Stimulated activated CD8-positive, alpha-beta memory T cell treated with anti-CD3 and anti-CD28 coated beads, Interleukin-15, amount 100 ng/mL, for 48 hours (primary cell): ENCODE measurements at places on chromosomes 2 and 18.

DNA sequence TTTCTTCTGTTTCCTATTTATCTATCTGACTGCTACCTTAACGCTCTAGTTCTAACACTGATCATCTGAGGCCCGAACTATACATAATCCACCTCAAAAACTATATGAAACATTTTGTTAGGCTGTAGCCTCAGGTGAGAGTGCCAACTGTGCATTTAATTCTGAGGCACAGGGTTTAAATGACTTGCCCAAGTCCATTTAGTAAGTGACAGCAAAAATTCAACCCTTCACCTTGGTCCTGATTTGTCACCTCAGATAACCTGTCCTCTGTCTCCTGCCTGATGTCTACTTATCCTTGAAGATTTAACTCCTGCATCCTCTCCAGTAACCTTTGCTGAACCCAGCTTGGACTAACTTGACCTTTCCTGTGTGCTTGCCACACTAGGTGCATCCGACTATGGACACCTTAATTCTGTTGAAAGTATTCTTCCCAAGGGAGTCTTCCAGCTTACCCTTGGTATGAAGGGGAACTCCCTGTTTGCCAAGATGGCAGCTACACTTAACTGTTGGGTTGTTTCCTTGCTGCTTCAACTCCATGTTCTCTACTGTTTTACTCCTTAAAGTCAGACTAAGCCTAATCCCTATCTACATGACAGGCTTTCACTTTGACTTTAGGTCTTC, 23.5 kb downstream of the CD302 start:
- no peak for DNase-seq

DNA sequence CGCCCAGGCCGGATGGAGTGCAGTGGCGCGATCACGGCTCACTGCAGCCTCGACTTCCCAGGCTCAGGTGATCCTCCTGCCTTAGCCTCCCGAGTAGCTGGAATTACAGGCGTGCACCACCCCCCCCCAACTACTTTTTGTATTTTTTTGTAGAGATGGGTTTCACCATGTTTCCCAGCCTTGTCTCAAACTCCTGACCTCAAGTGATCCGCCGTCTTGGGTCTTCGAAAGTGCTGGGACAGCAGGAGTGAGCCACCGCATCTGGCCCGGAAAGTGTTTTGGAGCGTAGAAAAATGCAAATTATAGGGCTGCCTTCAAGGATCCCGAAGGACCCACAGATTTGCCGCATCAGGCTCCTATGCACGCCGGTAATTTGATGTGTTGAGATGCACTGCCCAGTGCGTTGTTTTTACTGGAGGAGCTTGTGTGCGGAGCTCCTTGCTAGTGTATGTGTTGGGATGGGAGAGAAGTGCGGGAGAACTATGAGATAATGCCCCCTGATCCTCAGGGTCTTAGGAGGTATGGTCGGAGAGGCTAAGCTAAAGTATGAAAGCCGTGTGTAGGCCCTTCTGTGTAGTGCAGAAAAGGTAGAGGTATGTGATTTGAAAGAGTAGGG, 1.2 kb upstream of the CLASP1 start:
- DNase-seq: no peak

GRCh38 chr2:231920366-231920765, 5.8 kb downstream of the NPPC start:
- DNase-seq: no peak

DNA sequence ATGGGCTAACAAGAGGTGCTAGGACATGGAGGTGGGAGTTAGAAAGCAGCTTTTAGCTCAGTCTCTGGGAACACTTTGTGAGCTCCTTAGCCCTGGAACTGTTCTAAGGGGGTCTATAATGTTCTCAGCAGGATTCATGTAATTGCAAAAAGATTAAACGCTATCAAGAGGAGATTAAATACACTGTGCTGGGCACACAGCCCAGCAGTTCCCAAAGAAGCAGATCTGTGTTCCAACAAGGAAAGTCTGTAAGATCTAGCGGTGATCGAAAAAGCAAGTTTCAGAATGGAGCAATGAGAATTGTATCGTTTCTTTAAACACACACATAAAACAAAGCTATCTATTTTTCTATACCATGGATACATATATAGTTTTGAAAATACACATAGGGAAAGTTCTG, 2.4 kb upstream of the ARID5A start:
- no peak for DNase-seq

DNA sequence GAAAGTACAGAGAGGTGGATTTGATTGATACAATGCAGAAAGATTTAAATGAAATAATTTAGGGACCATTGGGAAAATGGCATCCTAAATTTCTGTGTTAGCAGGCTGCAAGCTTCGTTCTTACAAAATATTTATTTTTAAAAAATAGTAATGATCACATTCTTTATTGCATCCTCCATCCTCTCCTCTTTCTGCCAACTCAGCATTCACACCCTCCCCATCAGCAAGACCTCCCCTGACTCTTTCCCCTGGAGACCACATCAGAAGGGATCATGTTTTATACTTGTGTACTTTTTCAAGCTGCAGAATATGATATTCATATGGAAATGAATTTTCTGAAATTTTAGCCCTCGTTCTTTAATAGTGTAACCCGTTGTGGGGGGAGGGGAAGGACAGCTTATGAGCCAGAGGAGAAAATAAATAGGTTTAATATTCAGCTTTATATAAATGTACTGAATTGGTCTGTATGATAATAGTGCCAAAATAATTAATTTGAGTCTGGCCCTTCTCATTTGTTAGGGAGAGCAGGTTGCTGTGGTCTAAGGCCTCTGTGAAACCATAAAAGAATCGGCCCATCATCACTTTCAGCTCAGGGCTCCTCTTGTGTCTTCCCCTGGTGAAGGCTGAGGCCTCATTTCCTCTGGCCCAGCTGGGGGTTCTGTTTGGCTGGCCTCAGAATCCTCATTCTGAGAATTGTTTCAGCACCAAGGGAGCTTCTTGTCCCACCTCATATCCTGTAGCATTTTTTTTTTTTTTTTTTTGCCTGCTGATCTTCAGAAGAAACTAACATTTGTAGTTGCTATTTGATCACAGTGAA, 330.8 kb downstream of the TXNL1 start:
- no peak for DNase-seq

DNA sequence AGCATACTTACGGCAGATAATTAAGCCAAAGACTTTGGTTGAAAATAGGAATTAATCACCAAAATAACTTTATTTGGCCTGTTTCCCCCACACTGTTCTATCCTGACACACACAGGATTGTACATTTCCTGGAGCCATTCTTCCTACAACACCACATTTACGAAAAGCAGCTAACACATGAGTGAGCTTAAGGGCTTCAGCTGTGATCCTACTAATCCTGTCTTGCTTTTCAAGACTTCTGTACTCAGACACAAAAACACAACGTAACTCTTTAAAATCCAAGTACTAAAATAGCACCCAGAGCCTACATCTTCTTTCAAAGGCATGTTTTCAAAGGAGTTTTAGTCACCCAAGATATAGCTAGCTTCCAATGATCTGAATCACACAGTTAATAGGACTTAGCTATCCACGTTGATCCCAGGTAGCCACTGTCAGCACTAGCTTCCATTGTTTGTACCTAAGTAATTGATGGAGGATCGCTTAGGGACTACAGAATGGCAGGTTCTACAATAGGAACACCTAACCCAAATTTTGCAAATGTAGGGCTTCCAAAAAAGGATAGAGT, 42.8 kb upstream of the TTC39C start:
- no peak for DNase-seq

GRCh38 chr2:174365571-174365970, 30.0 kb upstream of the SCRN3 start:
- DNase-seq: no peak

- DNase-seq: no peak
Measured at GRCh38 chr2:10897956-10898355, 13.8 kb upstream of the KCNF1 start.

GRCh38 chr18:58844871-58845270, 19.8 kb upstream of the ZNF532 start:
- DNase-seq: no peak

DNA sequence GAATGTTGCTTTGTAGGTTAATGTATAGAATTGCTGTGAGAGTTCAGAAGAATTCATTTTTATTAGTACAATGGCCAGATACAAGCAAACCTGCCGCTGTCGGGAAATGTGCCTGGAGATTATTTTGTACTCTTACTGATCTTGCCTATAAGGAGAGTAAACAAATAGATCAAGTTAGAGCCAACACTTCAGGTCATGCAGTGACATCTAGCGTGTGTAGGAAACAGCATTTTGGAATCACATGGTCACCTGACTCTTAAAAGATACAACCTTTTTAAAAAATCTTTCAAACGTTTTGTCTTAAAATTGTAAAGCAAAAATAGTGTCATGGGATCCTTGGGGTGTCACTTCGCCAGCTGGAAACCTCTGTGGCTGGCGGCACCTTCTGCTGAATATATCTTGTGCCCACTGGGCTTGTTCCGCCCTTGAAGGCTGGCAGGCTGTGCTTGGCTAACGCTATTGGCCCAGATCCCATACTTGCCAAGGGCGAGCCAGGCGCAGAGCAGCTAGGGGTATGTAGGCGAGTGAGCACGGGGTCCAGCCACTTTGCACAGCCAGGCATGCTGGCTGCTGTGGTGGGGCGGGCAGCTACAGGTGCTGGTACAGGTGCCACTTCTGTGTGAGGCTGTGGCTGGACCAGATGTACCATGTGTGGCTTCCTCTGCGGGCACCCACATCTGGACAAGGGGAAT, 19.5 kb upstream of the RPRM start:
- DNase-seq: no peak

DNA sequence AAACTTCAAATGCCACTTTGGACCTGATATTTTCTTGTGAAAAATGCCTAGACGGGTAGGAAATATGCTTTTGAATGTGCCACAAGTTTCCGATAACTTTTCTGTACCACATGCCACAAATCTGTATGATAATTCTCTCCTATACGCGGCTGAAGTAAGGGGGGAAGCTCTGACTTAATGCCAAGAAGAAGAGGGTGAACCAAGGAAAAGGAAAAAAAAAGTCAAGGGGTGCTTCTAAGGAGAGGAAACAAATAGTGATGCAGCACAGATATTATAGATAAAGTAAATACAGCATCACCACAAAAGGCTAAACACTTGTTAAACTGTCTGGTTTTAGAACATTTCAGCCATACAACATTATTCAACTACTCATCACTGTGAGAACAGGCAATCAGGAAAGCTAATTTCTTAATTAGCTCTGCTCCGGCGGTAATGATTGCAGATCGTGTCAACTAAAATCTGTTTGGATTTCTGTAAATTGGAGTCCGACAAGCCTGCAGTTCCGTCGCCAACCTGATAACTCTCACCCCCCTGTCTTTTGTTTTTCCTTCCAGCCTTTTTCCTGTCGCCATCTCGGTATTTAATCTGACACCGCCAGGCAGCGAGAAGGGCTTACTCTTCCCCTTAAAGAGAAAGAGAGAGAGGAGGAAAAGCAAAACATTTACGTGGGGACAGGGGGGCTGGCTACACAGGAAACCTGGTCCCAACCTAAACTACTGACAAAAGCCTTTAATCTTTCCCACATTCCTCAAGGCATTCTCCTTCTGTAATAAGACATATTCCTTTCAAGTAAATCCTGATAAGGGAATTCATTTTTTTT, 67.5 kb downstream of the ZEB2 start:
- no peak for DNase-seq

GRCh38 chr18:12904012-12904516, 20.0 kb upstream of the PTPN2 start:
- DNase-seq: no peak

- no peak for DNase-seq
Measured at GRCh38 chr2:101179982-101180381, 28.8 kb upstream of the TBC1D8 start.

DNA sequence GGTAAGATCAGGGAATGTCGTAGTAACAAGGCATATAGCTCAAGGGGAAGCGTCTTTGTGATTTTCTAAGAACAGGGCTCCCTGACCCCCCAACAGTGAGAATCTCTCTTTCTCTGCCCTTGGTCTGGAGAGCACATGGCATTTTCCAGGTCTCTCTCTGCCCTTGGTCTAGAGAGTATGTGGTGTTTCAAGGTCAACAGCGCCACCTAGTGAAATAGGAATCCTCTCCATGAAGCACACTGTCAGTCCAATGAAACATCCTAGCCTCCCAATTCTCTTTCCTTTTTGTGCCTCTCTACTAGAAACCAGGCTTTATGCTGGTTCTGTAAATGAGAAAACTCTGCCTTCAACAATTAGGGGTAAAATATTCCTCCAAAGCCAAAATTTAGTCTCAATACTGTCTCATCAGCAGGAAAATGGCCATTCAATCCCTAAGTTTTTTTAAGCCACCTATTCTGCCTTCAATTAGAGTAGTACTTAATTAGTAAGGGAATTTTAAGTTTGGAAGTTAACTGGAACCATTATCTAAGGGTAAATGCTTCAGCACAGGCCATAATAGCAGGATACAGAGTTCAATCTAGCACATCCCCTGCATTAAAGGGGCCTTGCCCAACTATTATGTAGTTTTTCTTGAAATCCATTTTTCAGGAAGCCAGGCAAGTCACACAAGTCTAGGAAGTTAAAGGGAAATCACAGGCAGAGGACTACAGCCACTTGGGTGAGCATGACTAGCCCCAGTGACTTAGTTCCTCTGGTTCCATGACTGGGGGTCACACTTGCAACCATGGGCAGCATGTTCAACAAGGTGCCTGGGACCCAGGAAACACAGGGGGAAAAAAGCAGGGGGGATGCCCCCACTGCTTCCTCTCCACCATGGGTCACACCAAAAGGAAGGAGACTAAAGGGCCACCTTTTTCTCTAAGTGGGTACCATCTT, 12.4 kb downstream of the DYM start:
- no peak for DNase-seq

DNA sequence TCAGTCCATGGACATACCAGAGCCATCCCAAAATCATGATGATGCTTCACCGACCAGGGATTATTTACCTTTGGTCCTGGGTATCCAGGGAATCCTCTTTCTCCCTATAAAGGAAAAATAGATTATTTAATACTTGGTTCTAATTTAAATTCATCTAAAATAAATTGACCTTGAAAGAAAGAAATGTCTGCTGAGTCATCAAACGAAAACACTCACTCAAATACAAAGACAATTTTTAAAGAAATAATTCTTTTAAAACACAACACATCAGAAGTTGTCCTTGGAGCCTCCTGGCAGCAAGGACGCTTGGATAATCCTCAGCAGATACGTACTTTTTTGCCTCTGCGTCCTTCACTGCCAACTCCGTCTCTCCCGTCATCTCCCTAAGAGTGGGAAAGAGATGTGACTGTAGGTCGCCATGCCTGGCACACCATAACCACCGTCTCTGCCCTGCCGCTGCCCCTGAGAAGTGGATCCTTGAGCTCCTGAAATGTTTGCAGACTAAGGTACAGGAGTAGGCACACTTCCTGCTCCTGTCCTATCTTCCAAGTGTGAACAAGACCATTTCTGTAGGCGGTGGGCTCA, 65.6 kb downstream of the COL6A3 start:
- no peak for DNase-seq

- no peak for DNase-seq
Measured at GRCh38 chr2:237180187-237180586, 94.5 kb downstream of the COPS8 start.
